ENCODE measurements at places on chromosomes 5 and 9.

DNA sequence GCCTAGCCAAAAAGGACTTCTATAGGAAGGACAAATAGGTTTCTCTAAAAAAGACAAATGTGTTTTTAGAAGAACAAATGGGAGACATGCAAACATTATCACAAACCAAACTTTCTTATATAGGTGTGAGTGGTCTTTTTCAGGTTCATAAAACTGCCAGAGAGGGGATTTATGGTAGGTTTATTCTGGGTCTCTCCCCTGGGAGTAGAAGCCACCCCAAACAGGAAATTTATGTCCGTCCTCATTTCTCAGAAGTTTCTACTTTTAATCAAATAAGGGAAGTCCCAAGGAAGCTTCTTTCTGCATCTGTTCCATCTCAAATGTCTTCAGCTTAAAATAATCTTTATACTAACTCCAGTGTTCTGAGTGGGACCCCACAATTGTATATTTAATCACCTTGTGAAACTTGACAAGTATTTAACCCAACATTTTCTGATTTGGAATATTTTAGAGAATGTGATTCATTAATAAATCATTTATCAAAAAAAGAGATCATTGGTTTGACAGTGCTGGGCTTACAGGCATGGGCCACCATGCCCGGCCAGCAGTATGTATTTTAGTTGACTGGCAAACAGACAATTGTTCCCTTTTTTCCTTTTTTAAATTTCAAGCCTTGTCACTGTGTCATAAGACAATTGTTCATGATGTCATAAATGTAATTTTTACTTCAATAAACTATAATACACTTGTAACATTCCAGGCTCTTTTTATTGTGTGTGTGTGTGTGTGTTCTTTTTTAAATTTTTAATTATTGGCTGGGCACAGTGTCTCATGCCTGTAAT is 44.6 kb upstream of the GLDC start:
- no peak for DNase-seq

DNA sequence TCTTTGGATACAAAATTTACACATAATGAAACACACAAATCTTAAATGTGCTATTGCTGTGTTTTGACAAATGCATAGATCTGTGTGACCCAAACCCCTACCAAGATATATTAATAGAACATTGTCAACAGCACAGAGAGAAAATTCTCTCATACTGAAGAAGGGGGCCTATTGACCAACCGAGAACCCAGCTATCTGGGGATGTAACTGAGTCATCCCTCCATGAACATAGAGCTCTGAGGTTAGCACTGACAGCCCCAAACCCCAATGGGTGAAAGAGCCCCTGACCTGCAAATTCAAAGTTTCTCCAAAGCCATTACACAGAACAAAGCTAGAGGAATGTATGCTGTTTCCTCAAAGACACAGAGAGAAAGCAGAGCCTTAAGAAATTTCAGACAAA is 180.8 kb downstream of the PAX5 start:
- DNase-seq: no peak

DNA sequence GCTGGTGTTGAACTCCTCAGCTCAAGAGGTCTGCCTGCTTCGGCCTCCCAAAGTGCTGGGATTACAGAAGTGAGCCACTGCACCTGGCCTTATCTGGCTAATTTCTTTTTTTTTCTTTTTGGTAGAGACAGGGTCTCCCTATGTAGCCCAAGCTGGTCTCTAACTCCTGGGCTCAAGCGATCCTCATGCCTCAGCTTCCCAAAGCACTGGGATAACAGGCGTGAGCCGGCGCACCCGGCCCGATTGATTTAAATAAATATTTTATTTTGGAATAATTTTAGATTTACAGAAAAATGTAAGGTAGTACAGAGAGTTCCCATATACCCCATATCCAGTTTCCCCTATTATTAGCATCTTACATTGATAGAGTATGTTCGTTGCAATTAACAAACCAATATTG is 155.0 kb upstream of the MVB12B start:
- no peak for DNase-seq

GRCh38 chr9:89992326-89993198 is 387.8 kb downstream of the GADD45G start:
- DNase-seq: no peak
